ENCODE measurements at places on chromosomes 5 and 9. TPM values are rescaled to one million over a fixed set of nuclear protein-coding genes. Genes with fewer than 3 reads are reported as not detected.

GRCh38 chr9:110114859-110115201, 93.1 kb downstream of the C9orf152 start:
- no peak for DNase-seq

GRCh38 chr9:116482740-116483139, 204.4 kb upstream of the TRIM32 start:
- no peak for DNase-seq

CDKN2B-AS1 gene
- total RNA-seq, result 1.2 TPM

FOXE1 gene
- not detected for total RNA-seq

IFNA21 gene
- not detected for total RNA-seq

PRR16 gene
- total RNA-seq, result 10.5 TPM

Measured in aorta (tissue), 5 donors.